Stimulated activated CD8-positive, alpha-beta memory T cell treated with anti-CD3 and anti-CD28 coated beads, Interleukin-7, amount 100 ng/mL, for 48 hours (primary cell): ENCODE measurements at places on chromosomes 7 and 10.
A peak's percentile ranks its signal among the peaks of the same experiment; 100 is the strongest.

DNA sequence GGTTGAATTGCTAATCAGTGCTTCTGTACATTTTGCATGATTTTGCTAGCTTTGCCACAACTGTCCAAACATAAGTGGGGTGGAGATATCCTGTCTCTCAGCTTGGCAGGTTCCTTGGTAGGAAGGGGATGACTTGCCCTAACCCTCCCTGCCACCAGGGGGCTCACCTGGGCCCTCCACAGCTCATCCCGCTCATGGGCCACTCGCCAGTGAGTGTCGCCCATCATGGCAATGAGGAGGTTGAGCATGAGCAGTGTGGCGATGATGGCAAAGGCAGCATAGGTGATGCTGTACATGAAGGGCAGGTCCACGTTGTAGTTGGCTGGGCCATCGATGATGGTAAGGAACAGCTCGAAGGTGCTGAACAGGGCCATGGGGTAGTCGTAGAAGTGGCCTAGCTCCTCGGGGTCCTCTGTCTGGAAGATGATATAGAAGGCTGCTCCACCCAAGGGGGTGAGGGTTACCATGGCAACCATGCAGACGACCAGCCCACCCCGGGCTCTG, 12.2 kb downstream of the TRPV6 start:
- DNase-seq, result no peak

GRCh38 chr7:107742678-107743566, 1.0 kb upstream of the CBLL1 start:
- no peak for DNase-seq

- DNase-seq, result no peak
Measured at GRCh38 chr7:142954680-142955268, 7.4 kb downstream of the KEL start.

- DNase-seq, result no peak
Measured at GRCh38 chr7:94998266-94999068, 91.1 kb downstream of the PPP1R9A start.

- DNase-seq, result no peak
Measured at GRCh38 chr7:28042721-28043120, 137.9 kb downstream of the JAZF1 start.

- peak; percentile 50 for DNase-seq
Measured at GRCh38 chr7:107167483-107168232, 1.1 kb upstream of the HBP1 start.

GRCh38 chr7:17526621-17527020, 228.2 kb downstream of the AHR start:
- no peak for DNase-seq

GRCh38 chr10:77467422-77467963, 170.1 kb downstream of the KCNMA1 start:
- DNase-seq, result no peak

DNA sequence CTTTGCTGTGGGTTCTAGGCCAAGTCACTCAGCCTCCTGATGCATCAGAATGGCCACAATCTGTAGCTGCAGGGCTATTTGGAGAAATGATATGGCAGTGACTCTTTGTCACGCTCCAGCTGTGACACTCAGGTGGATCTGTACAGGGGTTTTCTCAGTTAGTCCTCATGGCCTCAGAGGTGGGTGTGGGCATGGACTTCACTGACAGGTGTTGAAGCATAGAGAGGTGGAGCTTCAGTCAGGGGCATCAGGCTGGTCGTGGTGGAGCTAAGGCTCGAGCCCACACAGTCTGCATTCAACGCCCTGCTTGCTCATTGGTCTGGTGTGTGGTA, 21.2 kb downstream of the PALD1 start:
- no peak for DNase-seq

- no peak for DNase-seq
Measured at GRCh38 chr7:57404967-57405421, 45.0 kb upstream of the ZNF716 start.

DNA sequence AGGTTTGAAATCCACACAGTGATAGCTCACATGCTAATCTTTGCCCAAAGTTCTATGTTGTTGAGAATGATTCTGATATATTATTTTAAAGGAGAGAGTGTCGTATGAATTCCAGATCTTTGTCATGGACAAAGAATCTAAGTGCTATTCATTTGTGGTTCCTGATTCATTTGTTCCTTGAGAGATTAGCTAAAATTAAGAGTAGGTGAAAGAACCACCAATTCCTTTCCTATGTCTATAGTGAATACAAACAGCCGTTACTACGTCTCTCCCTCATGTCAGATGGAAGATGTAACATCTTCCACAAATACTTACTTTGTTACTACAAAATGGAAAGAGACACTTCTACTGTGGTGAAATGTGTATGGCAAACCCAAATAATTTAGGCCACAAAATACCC, 3.3 kb upstream of the PLXDC2 start:
- DNase-seq, result no peak

DNA sequence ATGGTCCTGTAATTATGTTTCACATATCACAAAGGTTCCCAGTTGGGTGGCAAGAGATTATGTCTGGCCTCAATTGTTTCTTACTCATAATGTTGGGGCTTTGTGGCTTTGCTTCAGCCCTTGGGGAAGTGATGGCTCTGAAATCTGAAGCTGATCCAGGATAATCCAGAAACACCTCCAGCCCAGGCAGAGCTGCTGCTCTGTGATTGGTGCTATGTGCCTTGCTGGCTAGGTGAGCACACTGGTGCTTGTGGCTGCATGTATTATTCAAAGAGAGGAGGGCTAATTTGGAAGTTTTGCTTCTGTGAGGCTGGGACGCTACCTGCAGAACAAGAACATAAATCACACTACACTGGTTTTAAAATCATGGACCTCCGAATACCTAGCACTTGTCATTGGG, 346.6 kb upstream of the MGMT start:
- DNase-seq, result no peak

DNA sequence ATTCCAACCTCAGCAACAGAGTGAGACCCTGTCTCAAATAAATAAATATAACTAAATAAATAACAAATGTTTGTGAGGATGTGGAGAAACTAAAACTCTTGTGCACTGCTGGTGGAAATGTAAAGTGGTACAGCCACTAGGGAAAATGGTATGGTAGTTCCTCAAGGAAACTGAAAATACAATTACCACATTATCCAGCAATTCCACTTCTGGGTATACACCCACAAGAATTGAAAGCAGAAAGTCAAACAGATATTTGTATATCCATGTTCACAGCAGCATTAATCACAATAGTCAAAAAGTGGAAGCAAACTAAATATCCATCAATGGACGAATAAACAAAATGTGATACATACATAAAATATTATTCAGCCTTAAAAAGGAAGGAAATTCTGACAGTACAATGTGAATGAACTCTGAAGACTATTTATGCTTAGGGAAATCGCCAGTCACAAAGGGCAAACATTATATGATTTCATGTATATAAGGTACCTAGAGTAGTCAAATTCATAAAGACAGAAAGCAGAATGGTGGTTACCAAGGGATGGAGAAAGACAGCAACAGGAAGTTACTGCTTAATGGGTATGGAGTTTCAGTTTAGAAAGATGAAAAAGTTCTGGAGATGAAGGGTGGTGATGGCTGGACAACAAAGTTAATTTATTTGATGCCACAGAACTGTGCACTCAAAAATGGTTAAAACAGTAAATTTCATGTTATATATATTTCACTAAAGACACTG, 9.8 kb downstream of the ARHGAP12 start:
- no peak for DNase-seq

GRCh38 chr7:149714910-149715471, 58.4 kb downstream of the ZNF467 start:
- peak; percentile 20 for DNase-seq

- no peak for DNase-seq
Measured at GRCh38 chr10:20993389-20993788, 96.3 kb upstream of the NEBL start.

- no peak for DNase-seq
Measured at GRCh38 chr10:110553905-110554304, 13.6 kb upstream of the SMC3 start.

GRCh38 chr10:130587718-130588117, 451.5 kb downstream of the GLRX3 start:
- no peak for DNase-seq

GRCh38 chr7:129896568-129897382, 56.0 kb downstream of the UBE2H start:
- no peak for DNase-seq

GRCh38 chr7:105496521-105496920, 25.6 kb downstream of the PUS7 start:
- DNase-seq, result no peak

- DNase-seq, result no peak
Measured at GRCh38 chr7:195010-195829, 2.8 kb downstream of the FAM20C start.

- no peak for DNase-seq
Measured at GRCh38 chr7:140084142-140084655, 21.4 kb upstream of the PARP12 start.

GRCh38 chr7:122137251-122138077, 6.6 kb downstream of the AASS start:
- DNase-seq, result no peak

DNA sequence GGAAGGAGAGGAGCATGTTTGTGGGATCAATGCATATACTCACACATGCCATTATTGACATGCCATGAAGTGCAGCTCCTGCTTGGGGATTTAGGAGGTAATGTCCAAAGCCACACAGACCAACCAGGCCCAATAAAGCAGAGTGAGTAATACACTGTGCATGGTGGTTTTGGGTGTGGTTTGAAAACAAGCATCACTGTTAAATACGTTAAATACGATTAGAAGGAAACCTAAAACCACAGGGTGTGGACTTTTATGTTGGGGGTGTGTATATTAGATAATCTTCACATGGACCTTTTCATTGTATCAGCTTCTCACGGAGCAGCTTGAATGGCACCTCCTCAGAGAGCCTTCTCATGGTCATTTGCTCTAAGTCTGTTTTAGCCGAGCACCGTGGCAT, 10.4 kb upstream of the EIF3A start:
- no peak for DNase-seq

DNA sequence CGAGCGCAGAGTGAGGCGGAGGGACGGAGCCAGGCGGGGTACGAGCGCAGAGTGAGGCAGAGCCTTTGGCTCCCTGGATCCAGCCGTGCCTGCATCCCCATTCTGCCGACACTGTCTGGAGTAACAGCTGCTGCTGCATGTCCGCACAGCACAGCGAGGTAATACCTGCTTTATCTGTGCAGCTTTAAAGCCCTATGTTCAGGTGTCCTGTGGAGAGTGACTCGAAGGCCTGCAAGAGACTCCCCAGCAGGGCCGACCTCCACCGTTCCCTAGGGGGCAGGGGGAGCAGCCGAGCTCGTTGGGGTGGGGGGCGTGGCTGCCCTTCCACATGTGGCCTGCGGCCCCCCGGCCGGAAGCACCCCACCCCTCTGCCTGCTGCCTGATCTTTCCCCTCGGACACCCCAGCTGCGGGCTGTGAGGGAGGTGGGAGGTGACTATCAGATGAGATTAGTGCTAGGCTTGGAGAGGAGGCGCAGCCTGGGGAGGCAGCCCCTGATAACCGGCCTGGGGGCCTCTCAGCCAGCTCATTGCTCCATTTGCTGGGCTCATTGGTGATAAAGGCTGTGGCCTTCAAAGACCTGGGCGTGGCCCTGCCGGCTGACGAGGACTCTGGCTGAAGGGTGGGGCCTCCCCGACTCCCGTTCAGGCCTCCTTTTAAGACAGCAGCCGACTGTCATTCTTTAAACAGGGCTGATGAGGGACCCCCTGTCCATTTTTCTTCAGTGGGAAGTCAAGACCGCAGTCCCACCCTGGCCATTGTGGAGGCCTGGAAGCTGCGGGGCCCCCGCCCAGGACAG, 8.0 kb downstream of the VENTX start:
- DNase-seq, result no peak

GRCh38 chr7:22730921-22731654, 4.1 kb downstream of the IL6 start:
- no peak for DNase-seq

- DNase-seq, result no peak
Measured at GRCh38 chr10:29501692-29502091, 133.1 kb downstream of the SVIL start.

DNA sequence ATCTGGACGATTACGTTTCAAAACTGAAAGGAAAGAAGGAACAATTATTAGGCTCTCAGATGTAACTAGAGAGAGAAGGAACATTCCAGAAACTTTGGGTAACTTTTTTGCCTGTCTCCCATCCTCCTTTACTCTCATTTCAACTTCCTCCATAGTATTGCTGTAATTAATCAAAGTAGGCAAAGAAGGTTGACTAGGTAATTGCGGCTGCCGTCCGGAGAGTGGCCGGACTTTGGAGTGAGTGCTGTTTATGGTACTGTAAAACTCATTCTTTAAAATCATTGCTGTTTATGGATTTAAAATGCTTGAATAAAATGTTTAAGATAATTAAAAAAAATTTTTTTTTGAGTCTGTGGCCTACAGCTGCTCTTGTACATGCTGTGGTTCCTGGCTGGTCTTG, 56.4 kb downstream of the RBM33 start:
- no peak for DNase-seq

- DNase-seq, result no peak
Measured at GRCh38 chr7:1922071-1922869, 252.2 kb downstream of the ELFN1 start.

GRCh38 chr10:132448248-132448731, 51.3 kb downstream of the PWWP2B start:
- DNase-seq, result peak; percentile 65

- DNase-seq, result no peak
Measured at GRCh38 chr7:94355454-94355853, 39.2 kb upstream of the COL1A2 start.

- no peak for DNase-seq
Measured at GRCh38 chr7:107152011-107152410, 16.8 kb upstream of the HBP1 start.

DNA sequence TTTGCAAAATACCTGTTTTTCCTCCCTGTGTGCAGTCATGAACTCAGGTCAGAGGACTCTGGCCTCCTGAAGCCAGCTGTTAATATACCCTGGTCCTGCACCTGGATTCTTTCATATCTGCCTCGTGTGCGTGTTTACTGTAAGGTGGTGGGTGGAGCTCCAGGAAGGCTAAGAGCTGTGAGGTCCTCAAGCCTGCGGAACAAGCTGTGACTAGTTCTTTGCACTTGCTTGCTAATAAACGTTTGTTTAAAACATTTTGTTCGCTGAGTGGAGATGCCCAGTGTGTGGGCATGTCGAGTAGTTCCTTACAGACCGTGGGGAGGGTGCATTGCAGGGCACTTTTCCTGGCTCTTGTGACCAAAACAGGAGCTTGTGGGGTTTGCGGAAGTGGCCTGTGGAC, 139.0 kb downstream of the DOCK1 start:
- no peak for DNase-seq

GRCh38 chr7:158973440-158973839, 117.1 kb downstream of the DYNC2I1 start:
- peak; percentile 55 for DNase-seq

- DNase-seq, result no peak
Measured at GRCh38 chr10:4867520-4868356, 41.7 kb downstream of the AKR1E2 start.

- no peak for DNase-seq
Measured at GRCh38 chr10:70918851-70919530, 30.6 kb upstream of the PCBD1 start.

DNA sequence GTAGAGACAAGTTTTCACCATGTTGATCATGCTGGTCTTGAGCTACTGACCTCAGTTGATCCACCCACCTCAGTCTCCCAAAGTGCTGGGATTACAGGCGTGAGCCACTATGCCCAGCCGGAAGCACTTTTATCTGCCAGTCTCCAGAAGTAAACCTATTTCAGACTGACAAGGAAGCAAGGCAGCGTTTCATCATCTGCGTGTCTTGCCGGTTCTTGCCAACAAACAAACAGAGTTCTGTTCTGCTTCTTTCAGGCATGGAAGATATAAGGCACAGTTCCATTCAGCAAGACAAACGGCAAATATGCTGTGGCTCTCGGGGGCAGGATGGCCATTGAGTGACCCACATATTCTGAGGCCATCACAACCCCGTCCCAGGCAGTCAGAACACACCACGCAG, 15.5 kb upstream of the LARP4B start:
- DNase-seq, result no peak

- no peak for DNase-seq
Measured at GRCh38 chr7:106552645-106553445, 108.1 kb downstream of the CCDC71L start.
